ENCODE measurements at places on chromosomes 1 and 21.

DNA sequence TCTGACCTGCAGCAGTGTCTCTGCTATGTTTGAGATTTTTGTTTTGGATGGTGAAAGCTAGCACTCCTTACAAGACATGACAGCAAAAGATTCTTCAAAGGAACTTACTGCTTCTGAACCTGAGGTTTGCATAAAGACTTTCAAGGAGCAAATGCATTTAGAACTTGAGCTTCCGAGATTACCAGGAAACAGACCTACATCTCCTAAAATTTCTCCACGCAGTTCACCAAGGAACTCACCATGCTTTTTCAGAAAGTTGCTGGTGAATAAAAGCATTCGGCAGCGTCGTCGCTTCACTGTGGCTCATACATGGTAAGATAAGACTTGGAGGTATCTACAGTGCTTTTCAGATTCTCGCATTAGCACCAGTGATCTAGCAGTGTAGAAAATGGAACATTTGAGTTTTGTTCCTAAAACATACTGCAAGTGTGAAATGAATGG lies 200.2 kb downstream of the PDE4B start:
- no peak for DNase-seq

GRCh38 chr1:200786788-200787187 lies 48.1 kb downstream of the CAMSAP2 start:
- no peak for DNase-seq

DNA sequence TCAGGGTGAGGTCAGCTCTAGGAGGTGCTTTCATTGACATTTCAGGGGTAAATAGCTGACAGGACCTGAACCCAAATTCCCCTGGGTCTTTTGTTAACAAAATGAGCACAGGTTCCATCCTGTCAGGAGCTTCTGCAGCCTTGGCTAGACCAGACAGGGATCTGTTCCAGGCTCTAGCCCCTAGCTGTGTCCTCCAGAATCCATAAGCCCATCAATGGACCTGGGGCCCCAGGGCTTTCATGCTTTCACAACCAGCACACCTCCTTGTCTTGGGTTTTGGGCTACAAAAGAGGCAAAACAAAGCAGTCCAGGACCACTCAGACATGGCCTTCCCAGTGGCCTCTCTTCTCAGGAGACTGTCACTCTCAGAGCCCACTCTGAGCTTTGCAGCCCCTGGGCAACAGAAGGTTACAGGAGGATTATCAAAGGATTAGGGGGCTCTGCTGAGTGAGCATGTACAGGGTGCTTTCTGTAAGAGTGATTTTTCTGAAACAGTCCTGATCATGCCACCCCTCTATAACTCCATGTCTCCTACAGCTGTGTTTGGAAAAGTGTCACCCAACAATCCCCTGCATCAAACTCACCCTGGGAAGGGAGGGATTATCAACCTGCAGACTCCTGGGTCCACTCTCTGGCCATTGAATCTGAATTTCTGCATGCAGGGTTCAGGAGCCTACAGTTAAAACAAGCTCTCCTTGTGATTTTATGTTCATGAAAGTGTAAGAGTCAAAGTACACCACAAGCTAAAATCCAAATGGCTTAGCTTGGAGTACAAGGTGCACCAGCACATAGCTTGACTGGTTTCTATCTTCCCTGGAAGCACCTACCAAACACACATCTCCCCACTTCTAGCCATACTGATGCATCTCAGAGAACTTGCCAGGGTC lies 67.7 kb upstream of the GCLM start:
- no peak for DNase-seq

DNA sequence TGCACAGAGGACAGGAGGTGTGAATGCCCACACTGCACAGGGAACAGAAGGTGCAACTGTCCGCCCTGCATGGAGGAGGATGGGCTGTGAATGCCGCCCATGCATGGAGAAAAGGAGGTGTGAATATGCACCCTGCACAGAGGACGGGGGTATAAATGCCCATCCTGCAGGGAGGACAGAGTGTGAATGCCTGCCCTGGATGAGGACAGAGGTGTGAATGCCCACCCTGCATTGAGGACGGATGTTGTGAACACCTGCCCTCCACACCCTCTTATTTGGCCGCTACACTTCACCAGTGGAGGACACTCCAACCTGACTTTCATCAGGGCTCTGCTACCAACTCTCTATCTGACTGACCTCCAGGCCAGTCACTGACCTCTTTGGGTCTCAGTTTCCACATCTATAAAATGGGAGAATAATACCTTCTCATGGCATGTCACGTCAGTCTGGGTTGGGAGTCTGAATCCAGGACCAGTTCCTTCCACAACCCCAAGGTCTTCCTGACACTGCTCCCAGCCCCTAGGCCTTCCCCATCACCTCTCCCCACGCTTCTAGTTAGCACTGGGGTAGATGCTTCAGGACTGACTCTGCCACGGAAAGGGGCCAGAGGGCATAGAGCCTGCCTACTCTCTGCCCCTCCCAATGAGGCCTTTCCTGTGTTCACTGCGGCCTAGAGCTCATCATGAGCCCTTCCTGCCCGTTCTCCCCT lies 28.4 kb downstream of the ZBTB17 start:
- no peak for DNase-seq

GRCh38 chr1:94463765-94464330 lies 45.7 kb downstream of the ABCD3 start:
- peak; percentile 31 for DNase-seq

DNA sequence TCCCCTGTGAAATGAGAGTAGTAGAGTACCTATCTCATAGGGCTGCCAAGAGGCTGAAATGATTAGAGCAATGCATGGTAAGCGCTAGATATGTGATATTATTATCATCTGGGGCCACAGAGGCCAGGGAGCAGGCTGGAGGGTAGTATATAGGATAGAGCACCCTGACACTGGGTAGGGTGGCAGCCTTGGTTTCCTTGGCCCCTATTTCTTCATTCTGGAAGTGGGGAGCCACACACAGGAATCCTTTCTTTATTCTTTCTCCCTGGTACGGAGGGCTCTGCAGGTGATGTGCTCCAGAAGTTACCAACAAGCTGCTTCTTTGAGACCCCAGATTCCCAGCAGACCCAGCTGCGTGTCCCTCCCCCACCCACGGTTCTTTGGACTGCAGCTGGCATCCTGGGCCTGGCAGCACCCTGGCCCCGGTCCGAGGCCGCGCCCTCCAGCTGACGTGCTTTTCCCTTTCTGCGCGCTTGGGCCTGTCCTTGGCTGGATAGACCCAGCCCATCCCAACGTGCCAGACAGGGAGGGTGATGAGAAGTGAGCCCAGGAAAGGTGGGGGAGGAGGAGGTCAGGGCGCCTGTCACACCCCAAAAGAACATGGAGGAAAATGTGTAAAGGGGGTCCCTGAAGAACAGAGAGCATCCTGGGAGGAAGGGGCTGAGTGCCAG lies 18.2 kb downstream of the INAVA start:
- DNase-seq, result no peak

GRCh38 chr1:153728305-153729066 lies 636 bp downstream of the INTS3 start:
- peak; percentile 13 for DNase-seq

DNA sequence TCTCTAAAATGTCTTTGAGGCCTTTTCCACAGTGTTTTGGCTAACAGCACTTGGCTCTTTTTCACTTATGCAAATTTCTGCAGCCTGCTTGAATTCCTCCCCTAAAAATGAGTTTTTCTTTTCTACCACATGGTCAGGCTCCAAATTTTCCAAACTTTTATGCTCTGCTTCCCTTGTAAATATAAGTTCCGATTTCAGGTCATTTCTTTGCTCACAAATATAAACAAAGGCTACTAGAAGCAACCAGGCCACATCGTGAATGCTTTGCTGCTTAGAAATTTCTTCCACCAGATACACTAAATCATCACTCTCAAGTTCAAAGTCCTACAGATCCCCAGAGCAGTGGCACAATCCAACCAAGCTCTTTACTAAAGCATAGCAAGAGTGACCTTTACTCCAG lies 28.1 kb upstream of the BTG3 start:
- DNase-seq, result no peak

Measured in CD4-positive, alpha-beta T cell treated with Interleukin-10 for 1 hour (primary cell).